Globus pallidus (tissue), 1 donor: ENCODE measurements at places on chromosomes 16 and 17.

GRCh38 chr16:85690469-85691064 lies 1.8 kb upstream of the GINS2 start:
- DNase-seq, result no peak

- no peak for DNase-seq
Observed at GRCh38 chr17:81339534-81340296, 44.6 kb upstream of the SLC38A10 start.

DNA sequence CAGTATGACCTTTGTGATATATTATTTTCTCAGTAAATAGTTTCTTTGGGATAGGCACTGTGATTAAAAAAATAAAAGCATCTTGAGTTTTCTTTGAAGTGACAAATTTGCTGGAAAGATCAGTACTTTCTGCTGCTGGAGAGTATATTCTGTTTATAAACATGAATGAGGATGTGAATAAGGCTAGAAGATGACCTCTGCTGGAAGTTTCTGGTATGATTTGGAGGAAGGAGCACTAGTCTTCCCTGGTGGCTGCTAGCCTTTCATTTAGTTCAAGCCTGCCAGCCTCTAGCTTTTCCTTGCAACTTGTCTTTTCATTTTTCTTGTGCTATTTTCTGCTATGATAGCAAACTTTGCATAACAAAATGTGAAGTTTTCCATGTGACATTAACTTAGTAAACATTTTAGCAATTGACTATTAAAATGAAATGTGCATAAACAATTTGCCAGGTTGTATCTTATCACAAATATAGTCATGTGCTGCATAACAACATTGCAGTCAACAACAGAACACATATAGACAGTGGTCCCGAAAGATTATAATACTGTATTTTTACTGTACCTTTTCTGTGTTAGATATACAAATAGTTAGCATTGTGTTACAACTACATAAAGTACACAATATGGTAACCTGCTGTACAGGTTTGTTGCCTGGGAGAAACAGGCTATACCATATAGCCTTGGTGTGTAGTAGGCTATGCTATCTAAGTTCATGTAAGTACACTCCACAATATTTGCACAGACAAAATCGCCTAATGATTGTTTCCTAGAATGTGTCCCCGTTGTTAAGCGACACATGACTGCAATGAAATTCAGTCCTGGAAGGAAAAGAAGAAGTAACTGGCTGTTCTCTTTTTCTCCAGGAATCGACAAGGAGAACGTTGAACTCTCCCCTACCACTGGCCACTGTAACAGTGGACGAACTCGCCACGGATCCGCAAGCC lies 18.1 kb upstream of the RAB11FIP4 start:
- DNase-seq, result peak; percentile 89

- DNase-seq, result no peak
Observed at GRCh38 chr16:65229191-65229662, 107.4 kb upstream of the CDH11 start.

DNA sequence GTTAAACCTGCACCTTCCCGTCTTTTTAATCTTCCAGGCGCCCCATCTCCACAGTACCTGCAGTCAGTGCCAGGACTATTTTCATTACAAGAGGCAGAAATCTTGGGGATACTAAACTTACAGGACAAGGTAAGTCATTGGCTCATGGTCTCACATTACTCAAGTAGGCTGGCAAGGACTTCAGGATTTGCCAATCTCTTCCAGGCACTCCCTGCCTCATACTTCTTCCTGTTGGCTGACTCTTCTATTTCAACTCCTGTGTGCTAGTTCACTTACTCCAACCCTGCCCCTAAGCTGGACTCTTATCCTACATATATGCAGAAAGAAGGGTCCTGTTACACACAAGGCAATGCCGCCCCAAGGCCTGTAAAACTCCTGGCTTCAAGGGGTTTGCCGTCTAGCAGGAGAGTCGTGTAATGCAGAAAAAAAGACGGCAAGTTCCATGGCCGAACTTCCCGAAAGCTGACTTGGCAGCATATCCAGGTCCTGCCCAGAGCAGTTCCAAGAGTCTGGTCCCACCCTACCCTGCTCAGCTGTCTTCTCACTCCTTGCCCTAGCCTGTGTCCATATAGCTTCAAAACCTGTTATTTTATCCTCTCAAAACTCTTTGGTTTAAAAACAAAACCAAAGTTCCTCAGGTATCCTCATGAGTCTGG lies 14.8 kb downstream of the ERN1 start:
- DNase-seq, result no peak

- DNase-seq, result no peak
Observed at GRCh38 chr17:56699186-56699894, 105.8 kb downstream of the NOG start.

- no peak for DNase-seq
Observed at GRCh38 chr16:57600048-57600835, 28.2 kb upstream of the ADGRG1 start.

GRCh38 chr17:1328437-1328836 lies 49.0 kb downstream of the TRARG1 start:
- DNase-seq, result no peak

- no peak for DNase-seq
Observed at GRCh38 chr16:80250381-80250780, 290.4 kb upstream of the DYNLRB2 start.
